Ammon's horn (tissue), 1 donor: ENCODE measurements at places on chromosomes 16 and 17.

DNA sequence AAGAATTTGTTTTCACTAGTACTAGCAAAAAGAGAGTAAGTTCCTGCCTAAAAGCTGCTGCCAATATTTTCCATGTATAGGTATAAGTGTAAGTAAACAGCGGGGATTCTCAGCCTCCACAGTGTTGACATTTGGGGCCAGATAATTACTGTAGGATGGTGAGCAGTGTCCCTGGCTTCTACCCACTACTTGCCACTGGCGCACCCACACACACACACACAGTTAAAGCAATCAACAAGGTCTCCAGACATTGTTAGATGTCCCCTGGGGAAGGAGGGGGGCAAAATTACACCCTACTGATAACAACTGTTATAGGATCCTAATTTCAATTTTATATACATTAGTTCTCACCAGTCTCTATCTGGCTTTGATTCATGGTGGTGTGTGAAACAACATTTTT lies 417.0 kb upstream of the PSMD7 start:
- DNase-seq = no peak

DNA sequence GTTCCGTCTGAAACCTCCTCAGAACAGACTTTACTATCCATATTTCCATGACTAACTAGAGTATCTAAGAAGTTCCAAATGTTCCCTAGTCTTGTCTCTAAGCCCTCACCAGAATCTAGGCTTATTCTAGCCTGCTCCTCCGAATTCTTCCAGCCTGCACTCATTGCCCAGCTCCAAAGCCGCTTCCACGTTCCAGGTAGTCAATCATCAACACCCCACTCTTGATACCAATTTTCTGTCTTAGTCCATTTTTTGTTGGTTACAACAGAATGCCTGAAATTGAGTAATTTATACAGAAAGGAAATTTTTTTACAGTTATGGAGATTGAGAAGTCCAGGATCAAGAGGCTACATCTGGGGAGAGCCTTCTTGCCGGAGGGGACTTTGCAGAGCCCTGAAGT lies 21.1 kb downstream of the SLC38A8 start:
- DNase-seq = no peak

- DNase-seq = no peak
Measured at GRCh38 chr17:56121191-56122051, 31.9 kb upstream of the ANKFN1 start.

DNA sequence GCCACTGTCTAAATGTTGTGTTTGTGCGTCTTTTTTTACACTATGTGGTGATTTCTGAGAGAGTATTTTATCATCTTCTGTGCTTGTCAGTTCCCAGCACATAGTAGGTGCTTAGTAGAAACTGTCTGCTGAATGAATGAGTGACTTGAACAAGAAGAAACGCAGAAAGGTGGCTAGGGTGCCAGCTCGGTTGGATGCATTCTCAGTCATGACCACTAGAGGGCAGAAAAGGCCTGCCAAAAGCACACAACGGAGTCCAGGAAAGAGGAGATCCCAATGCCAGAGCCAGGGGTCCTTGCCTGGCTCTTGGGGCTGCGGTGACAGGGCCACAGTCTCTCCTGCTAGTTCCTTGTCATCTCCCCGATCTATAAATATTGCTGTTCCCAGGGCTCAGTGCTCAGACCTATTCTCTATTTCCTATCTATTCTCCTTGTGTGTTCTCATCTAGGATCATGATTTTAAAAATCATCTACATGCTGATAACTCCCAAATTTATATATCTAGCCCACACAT lies 57.3 kb upstream of the CCL1 start:
- DNase-seq = peak; percentile 80

- DNase-seq = no peak
Measured at GRCh38 chr17:38547444-38547843, 58.3 kb downstream of the SRCIN1 start.

GRCh38 chr17:47423406-47424295 lies 99.9 kb downstream of the EFCAB13 start:
- DNase-seq = no peak

DNA sequence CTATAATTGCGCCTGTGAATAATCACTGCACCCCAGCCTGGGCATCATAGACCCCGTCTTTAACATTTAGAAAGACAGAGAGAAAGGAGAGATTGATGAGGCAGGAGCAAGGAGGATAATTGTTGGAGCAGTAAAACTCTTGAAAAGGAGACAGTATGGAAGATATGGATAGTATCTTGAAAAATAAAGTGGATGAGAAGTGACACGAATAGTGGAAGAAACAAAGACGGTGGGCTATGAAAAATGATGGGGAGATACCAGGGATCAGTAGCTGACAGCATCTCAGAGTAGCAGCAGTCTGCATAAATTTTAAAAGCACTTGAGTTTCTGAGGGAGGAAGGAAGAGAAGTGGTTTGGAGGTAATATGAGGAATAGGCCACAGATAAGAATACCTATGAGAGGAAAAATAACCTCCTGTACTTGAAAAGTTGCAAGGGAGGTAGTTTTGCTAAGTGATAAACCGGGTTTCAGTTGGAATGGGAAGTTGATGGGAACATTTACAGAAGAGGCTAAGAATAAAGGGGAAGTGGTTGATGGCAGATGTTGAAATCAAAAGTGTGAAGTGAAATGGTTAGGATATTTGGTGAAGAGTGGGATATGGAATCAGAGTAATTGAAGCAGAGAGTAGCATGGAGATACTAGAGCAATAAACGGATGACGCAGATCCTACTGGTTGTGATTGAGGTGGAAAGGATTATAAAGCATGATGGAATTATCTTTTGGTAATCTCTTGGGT lies 1.8 kb upstream of the PPM1D start:
- peak; percentile 38 for DNase-seq

DNA sequence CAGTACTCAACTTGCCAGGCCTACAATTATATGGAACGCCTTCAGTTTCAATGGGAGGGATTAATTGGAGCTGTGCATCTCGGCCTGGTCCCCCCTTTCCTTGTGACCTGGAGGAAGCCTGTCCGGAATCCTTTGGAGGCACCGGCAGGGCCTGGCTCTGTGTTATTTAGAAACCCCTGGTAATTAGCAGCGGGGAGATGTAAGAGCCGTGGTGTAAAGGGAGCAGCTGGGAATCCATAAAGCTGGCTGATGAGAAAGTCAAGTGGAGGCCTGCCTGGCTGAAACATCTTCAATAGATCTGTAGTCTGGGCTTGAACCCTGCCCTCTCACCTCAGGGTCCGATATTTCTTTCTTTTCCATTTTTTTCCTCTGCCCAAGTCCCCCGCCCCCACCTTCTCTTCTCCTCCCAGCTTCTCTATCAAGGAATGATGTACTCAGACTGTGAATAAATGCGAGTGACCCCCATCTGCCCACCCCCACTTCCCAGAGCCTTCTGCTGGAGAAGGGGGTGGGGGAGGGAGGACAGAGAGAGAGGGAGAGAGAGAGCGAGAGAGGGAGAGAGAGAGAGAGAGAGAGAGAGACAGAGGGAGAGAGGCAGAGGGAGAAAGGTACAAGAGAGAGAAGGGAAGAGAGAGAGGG lies 495.5 kb upstream of the ZFHX3 start:
- no peak for DNase-seq

DNA sequence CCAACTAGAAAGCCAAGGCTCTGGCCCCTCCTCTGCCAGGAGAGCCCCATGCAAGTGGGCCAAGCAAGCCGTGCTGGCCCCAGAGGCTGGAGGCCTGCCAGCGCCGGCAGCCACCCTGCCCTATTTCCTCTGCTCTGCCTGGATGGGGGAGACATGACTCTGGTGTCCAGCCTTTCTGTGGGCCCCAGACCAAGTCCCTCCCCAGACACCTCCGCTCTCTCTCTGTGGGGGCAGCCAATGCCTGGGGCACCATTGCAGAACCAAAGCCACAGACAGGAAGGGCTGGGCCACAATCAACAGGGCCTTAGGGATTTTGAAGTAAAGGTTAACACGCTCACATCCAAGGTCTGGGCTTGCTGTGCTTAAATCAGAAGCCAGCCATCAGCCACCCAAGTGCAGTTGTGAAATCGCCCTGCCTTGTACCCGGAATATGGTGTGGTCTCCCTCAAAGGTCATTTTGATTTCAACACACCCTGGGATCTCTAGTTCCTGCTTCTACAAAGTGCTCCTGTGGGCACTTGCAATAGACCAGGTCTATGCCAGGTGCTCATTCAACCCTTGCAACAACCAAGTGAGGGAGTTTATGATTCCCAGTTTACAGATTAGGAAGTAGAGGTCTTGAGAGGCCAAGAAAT lies 63.5 kb upstream of the TEX2 start:
- peak; percentile 34 for DNase-seq

- DNase-seq = no peak
Measured at GRCh38 chr16:82672676-82673075, 45.9 kb downstream of the CDH13 start.

GRCh38 chr17:17422641-17423040 lies 54.2 kb upstream of the MED9 start:
- DNase-seq = no peak

GRCh38 chr16:30417529-30418349 lies 10.3 kb downstream of the ZNF771 start:
- DNase-seq = peak; percentile 89

DNA sequence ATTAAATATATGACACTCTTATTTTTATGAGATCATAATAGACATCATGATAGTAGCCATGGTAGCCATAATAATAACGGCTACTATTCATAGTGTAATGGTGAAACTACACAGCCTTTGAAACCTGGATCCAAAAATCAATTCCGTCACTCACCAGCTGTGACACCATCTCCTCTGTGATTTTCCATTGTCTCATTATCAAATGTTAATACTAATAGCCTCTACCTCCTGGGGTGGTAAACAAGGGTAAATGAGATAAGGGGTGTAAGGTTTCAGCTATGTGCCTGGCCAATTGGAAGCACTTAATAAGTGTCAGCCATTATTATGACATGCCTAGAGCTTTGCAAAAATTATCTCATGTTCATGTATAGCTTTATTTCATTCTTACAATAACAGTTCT lies 88.6 kb downstream of the CACNG3 start:
- no peak for DNase-seq

DNA sequence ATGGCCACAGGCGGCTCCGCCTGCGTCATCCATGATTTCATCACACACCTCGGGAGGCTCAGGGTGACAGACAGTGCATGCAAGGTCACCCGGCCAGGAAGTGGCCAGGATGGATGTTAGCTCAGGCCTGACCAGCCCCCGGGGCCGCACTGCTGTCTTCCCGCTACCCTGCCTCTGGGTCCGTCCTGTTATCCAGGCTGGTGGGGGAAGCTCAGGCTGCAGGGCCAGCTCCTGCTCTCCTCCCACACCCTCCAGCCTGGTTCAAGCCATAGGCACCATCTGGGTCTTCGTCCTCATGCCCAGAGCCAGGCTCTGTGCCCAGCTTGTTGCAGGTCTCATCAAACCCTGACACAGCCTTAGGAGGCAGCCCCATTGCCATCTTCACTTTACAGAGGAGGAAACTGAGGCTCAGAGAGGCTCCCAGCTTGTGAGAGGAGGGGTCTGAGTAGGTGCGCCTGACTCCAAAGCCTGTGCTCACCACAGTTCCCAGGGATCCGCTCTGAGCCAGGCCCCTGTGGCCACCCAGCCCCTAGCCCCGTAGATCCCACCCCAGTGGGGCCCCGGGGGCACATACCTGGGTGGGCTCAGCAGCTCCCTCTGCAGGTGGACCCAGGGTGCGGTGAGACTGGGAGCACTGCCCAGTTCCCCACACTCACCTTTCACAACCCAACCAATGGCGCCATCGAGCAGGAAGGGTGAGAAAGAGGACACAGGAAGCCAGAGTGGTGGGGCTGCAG lies 412 bp upstream of the ADGRG3 start:
- no peak for DNase-seq

DNA sequence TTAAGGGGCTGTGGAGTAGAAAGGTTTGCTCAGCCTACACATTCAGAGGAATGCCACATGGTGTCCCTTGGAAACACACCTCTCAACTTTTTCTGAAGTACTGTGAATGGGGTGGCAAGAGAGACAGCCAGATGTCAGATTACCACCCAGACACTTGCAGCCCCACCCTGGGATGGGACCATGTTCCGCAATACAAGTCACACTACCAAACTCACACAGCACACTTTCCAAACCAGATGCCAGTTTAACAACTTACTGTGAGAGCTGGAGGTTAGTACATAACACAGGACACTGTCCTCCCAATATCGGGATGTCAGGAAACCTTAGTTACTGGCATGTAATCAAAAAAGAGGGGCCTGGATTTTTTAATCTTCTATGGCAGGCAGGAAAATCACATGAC lies 7.9 kb downstream of the USP7 start:
- DNase-seq = no peak

GRCh38 chr16:79013930-79014660 lies 586.4 kb downstream of the MAF start:
- no peak for DNase-seq

DNA sequence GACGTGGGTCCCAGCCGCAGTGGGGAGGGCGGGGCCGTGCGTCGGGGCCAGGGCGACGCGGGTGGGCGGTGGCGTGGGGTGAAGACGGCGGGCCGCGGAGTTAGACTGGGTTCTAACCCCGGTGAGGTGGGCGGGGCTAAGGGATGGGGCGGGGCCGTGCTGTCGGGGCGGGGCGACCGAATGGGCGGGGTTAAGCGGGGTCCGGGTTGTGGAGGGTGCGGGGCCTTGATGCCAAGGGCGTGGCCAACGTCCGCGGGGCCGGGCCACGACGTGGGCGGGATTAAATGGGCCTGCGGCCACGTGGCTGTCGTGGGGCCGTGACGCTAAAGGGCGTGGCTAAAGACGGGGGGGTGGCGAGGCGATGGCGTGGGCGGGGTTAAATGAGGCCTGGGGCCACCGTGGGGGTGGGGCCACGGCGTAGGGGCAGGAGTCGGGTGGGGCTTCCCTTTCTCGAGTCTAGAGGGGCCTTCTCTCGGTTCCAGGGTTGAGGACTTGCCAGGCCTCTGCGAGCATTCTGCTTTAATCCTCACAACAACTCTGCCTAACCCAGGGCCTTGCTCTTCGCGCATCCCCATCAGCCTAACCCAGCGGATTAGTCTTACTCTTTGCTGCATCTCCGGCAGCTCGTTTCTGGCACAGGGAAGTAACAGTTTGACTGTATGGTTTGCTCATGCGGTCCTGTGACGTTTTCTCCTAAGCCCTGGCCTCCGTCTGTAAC lies 739 bp downstream of the TCF25 start:
- DNase-seq = peak; percentile 97

DNA sequence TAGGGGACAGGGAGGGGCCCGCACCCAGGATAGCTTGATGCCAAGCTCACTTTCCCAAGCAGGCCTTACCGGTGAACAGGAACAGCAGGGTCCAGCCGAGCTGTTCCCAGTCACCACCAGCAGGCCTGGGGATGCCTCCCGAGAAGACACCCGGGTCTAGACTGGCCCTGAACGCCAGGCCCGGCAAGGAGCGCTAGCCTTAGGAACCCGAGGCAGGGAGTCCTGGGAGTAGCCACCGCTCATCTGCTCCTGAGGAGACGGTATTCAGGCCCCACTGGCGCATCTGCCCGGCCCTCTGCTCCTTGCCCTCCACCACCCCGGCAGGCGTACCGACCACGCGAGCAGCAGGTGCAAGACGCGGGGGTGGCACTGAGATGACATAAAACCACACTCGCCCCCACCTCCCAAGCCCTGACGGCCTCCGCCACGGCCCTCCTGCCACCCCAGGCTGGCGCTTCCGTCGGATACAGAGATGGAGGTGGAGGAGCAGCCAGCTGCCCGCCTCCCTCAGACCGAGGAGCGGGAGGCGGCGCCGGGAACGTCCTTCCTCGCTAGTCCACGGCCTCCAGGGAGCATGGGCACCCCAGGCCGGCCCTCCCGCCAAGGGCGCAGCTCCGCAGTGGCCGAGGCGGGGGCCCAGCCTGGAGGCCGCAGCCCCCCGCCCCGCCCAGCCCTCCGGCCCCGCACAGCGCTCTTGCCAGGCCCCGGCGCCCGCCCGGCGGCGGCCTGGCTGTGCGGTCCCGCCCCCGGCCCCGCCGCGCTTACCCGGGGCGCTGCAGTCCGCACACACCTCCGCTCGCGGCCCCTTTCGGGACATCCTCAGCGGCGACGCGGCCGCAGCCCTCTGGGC lies 661 bp downstream of the GIT1 start:
- DNase-seq = no peak
